Activated T-cell treated with anti-CD3 and anti-CD28 coated beads, Interleukin-2, amount 50 U/mL, for 48 hours (primary cell): ENCODE measurements at places on chromosomes 12 and 14.

- no peak for DNase-seq
Observed at GRCh38 chr14:24086193-24086955, 7.7 kb upstream of the PCK2 start.

DNA sequence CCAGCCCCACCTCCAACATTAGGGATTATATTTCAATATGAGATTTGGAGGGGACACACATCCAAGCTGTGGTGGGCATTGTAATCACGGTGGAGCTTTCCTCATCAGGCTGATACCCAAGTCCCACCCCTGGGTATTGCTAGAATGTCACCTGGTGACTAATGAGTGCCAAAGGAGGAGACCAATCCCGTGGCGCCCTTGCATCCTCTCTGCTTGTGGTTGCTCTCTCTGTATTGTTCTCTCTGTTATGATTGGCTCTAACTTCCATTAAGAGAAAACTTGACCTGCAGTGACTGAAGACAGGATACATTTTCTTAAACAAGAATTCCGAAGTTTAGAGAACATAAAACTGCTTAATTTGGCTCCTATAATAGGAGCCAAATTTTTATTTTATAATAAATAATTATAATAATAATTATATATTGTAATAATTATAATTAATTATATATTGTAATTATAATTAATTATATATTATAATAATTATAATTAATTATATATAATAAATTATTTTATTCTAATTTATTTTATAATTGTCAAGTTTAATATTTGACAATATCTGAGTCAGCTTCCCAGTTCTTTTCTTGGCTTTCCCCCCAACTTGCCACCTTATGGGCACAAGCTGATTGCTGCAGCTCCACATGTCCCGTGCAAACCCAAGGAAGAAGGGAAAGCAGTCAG is 420.1 kb downstream of the DIO2 start:
- no peak for DNase-seq

DNA sequence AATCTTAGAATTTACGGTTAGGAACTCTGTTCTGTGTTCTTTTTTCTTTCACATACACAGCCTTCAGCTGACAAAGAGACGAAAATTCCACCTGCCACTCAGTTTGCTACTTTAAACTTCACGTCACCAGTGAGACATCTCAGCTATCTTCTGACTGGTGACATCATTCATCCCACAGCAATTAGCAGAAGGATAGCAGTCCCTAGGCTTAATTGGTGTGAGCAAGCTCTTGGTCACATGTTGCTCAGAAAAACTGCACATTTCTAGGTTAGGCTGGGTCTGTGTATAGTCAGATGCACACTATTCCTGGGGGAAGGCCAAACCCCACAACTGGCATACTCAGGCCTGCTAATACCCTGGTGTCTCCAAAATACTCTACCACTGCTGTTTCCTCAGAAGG is 23.9 kb downstream of the SLC7A7 start:
- DNase-seq, result no peak

DNA sequence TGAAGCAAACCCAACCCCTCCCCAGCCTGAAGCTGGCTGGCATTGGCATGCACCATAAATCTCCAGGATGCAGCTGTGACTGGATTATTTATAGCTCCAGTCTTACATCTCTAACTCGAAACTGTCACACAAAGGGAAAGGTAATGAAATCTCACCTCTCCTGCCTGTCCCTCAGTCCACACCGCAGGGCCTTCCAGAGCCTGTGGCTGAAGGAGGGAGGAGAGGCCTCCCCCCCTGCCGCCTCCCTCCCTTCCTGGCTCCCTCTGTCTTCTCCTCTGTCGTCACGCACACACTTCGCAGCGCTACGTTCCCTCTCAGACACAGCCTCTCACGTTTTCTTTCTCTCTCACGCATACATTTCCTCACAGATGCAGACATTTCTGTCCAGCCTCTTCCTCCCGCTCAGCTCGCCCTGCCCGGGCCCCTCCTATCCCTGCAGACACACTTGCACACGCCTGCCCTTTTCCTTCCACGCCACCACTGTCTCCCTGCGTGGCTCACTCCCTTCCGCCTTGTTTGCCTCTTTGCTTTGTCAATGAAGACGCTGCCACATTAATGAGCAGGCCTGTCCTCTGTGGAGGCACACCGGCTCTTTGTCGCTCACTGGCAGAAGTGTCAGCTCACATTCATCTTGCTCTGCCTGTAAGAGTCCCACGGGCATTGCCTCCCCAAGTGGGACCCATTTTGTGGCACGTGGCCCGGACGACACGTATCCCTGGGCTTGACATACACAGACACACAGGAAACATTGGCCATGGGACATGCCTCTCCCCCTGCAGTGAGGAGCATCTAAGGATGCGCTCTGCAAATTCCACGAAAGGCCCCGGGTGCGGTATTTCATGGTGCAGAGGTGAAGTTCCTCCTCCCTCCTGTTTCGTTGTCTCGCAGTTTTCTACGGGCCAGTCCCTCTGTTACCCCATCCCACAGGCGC is 27.9 kb downstream of the IRF2BPL start:
- DNase-seq, result no peak

DNA sequence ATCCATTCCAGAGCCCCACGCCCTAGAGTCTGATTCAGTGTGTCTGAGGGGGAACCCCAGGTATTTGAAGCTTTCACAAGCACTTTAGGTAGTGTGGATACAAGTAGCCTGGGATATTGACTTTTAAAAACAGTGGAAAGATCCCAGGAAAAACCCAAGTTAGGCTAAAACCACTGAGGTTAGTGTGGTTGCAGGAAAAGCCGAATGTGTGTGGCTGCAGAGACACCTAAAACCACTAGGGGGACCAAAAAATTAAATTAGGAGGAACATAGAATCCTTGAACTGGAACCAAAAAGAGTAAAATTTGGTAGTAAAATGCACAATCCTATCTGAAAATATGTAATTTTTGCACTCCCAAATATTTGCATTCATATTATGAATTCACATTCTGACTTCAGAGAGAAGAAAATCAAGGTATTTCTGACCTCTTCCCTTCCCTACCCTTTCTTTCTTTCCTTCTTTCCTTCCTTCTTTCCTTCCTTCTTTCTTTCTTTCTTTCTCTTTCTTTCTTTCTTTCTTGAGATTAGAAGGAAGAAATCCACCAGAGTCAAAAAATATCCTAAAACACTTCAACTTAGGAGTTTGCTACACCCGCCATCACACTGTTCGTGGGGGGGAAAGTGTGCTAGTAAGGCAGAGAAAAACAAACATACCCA is 37.8 kb downstream of the SLCO1A2 start:
- no peak for DNase-seq

GRCh38 chr14:36935976-36936678 is 236.3 kb downstream of the SLC25A21 start:
- DNase-seq, result no peak

DNA sequence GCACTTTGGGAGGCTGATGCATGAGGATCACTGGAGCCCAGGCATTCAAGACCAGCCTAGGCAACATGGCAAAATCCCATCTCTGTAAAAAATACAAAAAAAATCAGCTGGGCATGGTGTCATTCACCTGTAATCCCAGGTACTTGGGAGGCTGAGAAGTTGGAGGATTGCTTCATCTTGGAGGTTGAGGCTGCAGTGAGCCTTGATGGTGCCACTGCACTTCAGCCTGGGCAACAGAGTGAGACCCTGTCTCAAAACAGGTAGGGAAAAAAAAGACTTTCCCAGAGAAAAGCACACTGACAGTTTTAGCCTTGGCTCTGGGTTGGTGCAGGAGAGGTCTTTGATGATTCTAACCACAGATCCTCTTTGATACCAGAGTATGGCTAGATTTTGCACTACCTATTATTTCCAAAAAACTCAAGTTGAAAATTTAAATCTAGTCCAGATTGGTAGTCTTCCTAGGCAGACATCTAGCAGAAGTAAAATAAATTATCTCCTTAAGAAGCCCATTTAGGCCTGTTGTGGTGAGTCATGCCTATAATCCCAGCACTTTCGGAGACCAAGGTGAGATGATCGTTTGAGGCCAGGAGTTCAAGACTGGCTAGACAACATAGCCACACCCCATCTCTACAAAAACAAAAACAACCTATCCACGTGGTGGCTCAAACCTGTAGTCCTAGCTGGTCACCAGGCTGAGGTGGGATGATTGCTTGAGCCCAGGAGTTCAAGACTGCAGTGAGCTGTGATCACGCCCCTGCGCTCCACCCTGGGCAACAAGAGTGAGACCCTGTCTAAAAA is 18.6 kb downstream of the LARP4 start:
- no peak for DNase-seq

GRCh38 chr12:52647601-52648000 is 4.4 kb downstream of the KRT2 start:
- DNase-seq, result no peak

DNA sequence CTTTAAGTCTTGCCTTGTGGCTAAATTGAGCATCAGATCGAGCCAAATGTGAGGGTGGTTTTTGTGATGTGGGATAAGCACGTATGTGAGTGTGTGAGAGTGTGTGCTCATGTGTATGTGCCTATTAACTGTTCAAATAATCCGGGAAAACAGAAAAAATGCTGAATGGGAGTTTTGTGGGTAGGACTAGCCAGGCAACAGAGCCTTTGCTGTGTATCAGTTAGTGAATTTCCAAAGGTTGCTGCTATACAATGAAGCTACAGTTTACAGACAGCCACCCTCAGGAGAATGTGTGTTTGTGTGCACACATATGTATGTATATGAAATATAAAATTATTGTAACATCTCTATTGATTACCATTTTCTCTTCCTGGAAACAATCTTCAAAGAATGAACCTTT is 154.0 kb downstream of the SOX5 start:
- no peak for DNase-seq

DNA sequence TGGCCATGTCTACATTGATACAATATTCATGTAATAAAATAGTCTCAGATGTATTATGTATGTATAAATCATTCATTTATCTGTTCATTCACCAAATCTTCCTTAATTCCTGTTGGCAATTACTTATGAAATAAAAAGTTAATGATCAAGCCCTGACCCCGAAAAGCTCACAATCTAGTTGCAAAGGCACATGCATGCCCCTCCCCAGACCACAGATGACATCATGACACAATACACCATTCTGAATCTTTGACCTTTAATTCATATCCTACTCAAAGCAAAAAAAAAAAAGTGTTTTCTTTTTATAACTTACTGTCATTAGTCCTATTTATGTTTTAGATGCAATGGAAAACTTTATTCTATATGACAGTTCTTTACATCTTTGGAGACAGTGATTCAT is 346.9 kb downstream of the PRKD1 start:
- DNase-seq, result no peak

- no peak for DNase-seq
Observed at GRCh38 chr12:124543590-124544310, 23.7 kb downstream of the NCOR2 start.

DNA sequence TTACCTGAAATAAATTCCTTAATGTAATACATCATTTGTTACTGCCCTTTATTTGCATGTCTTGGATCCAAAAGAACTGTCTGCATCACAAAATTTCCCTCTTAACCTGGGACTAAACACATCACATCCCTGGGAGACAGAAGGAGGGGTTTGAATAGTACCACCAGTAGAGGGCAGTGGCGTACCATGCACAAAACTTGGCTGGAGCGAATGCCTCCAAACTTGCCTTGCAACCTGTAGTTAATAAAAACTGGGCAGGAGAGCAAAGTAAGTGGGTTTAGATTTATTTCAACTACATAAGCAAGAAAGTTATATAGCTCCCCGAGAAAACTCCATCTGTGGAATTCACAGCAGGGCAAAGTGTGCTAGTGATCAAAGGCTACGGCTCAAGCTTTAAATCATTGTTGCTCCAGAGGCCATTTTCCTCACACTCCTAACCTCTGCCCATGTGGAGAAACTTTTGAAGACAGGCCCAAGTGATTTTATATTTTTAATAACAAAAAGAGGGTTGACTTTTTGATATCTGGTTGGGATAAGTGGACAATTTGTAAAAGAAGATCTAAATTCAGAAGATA is 1176.7 kb upstream of the SEL1L start:
- peak; percentile 45 for DNase-seq

- no peak for DNase-seq
Observed at GRCh38 chr12:93673084-93673483, 4.1 kb upstream of the CRADD start.

DNA sequence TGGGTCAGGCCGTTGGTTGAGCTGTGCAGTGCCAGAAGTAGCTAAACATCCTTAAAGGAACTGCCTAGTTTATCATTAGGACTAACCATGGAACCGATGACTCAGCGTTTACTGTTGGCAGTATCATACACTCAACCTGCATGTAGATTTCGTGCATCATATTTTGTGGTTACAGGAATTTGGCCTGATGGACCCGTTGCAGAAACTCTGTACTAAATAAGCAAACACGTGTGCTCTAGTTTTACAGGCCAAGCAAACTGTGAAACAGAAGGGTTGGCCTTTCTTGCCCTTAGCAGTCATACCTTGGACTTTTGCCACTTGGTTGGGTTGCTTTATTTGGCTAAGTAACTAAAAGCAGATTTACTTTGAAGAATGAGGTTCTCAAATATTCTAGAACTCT is 35.6 kb downstream of the DGLUCY start:
- no peak for DNase-seq

DNA sequence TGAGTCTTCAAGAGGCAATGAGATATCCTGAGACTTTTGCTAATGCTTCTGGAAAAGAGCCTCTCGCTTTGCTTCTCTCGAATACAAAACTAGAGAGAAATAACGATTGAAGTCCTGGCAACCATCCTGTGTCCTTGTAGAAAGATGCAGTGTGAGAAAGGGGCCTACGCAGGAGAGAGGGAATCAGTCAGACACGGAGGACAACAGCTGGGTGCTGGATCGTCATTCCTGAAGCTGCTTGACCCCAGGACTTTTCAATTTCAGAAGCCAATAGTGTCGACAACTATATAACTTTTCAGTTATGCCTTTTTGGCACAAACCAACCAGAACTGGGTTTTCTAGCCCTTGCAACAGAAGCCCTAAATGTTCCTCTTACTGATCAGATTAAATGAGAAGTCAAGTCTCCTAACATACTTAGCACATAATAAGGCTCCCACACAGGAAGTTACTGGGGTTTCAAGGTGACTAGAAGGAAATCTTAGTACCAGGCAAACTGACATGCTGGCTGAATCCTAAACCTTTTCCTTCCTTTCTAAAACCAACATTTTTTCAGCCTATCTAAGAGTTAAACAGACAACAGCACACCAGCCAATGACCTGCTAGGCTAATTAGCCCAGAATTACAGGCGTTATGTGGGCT is 755.6 kb downstream of the MED13L start:
- DNase-seq, result no peak
